ENCODE measurements at places on chromosomes 12 and 14. TPM values are rescaled to one million over a fixed set of nuclear protein-coding genes. Genes with fewer than 3 reads are reported as not detected.

GRCh38 chr14:99681101-99681831 lies 2.8 kb upstream of the CYP46A1 start:
- DNase-seq: no peak

DNA sequence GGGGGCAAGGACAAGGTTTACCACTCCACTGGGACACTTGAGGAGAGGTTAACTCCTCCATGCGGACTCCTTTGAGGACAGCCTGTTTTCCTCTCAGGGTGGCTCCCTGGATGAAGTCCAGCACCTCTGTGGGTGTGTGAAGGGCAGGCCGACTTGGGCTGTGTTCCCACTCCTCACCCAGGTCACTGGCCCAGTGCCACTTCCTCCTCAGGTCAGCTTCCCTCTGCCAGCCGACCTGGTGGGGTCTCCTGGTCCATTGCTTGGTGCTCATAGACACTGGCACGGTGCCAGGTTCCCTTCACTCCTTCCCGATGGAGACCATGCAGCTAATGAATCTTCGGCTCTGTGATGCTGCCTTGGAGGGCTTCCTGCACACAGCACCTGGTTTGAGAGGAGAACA lies 146.4 kb upstream of the RTL1 start:
- DNase-seq: peak; percentile 21

GRCh38 chr12:131041968-131042833 lies 88.5 kb downstream of the ADGRD1 start:
- DNase-seq: no peak

TMEM179 gene
- 9.6 TPM for total RNA-seq

DNA sequence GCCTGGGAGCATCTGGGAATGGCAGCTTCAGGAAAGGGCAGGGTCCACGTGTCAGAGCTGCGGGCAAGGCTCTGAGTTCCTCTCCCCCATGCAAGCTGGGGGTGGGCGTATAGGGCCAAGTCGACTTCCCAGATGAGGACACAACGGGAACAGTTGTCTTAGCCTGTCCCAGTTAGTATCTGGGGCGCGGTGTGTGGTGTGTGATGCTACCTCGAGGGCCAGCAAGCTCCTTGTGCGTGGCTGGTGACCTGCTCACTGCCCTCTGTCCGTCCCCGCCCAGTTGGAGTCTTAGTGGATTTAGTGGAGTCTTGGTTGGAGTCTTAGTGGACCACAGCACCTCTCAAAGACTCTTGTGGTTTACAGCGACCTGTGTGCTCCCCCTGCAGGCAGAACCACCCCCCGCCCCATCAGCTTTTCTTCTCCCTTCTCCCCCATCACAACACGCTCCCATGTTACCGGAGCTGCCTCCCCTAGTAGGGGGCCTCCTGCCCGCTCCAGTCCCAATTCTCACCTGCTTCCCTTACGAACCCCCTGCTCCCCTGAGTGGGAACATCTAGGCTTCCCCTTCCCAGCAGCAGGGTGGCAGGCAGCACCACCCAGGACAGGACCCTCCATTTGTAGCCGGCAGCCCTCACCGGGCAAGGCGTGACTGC lies 8.7 kb downstream of the ASPG start:
- no peak for DNase-seq

CRACR2A gene
- total RNA-seq: 7.0 TPM

GRCh38 chr14:54083549-54084239 lies 127.1 kb upstream of the BMP4 start:
- no peak for DNase-seq

BCL7A gene
- total RNA-seq: 25.2 TPM

GRCh38 chr14:101010835-101011234 lies 107.3 kb upstream of the RTL1 start:
- no peak for DNase-seq

MYL2 gene
- total RNA-seq: not detected

GRCh38 chr12:40032433-40033241 lies 73.2 kb downstream of the SLC2A13 start:
- DNase-seq: no peak

WNT1 gene
- total RNA-seq: not detected

SLC5A8 gene
- total RNA-seq: not detected

DNA sequence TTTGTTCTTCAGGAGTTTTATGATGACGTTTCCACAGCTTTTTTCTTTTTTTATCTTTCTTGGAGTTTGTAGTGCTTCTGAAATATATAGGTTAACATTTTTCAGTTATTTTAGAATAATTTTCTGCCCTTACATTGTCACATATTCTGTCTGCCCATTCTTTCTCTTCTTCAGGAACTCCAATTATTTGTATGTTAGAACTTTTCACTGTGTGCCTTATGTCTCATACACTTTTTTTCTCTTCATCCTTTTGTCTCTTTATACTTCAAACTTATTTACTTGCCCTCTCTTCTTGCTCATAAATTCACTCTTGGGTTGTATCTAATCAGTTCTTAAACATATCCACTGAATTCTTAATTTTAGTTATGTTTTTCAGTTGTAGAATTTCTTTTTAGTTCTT lies 105.3 kb downstream of the ARID2 start:
- DNase-seq: no peak

GRCh38 chr12:14417715-14418114 lies 52.2 kb downstream of the ATF7IP start:
- peak; percentile 86 for DNase-seq

- DNase-seq: no peak
These were observed 32.7 kb upstream of the SYT10 start for GRCh38 chr12:33472299-33472698.

CLEC4C gene
- total RNA-seq: not detected

DNA sequence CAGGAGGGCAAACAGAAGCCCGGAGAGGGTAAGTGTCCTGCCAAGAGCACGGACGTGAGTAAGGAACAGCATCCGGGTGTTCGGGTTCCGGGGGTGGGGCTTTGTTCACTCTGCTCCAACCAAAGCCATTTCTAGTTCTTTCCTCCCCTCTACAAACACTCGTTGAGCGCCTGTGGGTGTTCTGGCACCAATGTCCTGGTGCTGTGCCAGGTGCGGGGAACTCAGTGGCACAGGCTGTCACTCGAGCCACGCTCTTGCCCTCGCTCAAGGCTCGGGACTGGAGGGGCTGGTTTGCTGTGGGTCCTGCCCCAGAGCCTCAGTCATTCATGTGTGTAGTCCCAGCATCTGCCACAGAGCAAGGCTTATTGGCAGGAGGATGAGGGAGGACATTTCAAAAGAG lies 157.5 kb downstream of the CALM1 start:
- peak; percentile 33 for DNase-seq

- DNase-seq: no peak
These were observed 22.5 kb downstream of the E2F7 start for GRCh38 chr12:77042833-77043232.

DNA sequence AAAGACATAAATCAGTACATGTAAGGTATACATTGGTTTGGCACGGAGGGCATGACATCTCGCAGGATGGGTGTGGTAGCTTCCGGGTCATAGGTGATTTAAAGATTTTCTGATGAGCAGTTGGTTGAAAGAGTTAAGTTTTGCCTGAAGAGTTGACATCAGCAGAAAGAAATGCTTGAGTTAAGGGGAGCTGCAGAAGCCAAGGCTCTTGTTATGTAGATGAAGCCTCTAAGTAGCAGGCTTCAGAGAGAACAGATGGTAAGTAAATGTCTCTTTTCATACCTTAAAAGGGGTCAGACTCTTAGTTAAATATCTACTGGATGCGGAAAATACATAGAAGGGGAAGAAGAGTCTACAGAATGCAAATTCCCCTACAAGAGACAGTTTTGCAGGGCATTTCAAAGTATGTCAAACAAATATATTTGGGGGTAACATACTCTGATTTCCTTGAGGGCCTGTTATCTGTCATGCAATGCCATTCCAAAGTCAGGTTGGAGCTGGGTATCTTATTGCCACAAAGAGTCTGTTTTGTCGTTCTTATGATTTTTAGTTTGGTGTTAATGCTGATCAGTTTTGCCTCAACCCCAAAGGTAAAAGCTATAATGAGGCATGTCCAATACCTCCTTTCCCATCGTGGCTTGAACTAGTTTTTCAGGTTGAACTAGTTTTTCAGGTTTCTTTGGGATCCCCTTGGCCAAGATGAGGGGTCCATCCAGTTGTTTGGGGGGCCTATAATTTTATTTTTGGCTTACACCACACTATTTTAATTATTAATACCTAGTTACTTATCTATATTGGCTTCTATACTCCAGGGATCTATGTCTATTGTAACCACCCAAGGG lies 67.0 kb downstream of the PTHLH start:
- DNase-seq: no peak

DNA sequence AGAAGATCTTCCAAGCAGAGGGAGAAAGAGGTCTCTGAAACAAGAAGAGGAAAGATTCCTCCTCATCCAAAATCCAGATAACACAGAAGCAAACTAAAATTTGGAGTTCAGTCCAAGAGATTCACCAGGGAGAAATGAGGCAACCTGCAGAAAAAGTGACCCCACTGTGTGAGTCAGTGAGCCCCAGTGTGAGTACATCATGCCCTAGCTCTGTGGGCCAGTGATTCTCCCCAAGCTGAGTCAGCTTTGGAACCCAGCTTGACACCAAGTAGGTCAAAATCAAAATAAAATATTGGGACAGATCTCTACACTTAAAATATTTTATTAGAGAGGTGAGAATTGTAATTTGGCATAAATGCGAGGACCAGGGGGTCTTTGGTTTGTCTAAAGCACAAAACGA lies 17.2 kb downstream of the CLEC2B start:
- DNase-seq: no peak

DNA sequence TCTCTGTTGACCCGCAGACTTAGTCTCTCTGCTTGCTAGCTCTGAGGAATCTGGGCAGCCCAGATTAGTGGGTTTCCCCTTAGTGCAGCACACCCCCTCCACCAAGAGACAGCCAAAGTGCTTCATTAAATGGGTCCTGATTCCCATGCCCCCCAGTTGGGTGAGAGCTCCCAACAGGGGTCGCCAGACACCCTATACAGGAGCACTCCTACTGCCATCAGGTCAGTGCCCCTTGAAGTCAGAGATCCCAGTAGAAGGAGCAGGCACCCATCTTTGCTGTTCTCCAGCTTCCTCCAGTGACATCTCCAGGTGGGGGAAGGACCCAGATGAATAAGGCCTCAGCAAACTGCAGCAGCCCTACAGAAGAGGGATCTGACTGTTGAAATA lies 36.7 kb upstream of the C14orf132 start:
- DNase-seq: no peak

DNA sequence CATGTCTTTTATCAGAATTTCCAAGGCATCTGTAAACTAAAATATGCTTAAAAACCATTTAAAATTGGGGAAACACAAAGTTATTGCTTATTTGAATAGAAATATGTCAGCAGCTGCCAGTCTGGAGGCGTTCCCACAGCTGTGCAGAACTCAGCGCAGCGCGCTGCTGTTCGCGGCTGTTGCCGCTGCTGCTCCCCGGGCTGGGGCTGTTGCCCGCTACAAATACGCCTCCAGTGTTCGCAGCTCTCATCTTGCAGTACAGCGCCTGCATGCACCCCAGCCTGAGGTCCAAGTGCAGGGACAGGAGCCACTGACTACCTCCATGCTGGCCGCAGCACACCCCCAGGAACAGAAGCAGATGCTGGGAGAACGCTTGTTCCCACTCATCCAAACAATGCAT lies 216.2 kb downstream of the SLC16A7 start:
- no peak for DNase-seq

DNA sequence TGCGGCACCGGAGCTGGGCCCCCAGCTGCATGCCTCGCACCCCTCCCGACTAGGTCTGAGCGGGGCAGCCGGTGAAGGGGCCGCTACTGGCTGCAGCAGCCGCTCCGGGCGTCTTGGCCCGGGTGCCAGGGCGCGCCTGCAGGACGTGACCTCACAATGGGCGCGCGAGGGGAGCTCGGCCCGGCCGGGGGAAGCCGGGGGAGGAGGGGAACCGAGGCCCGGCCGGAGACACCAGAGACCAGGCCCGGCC lies 353 bp downstream of the BAG5 start:
- no peak for DNase-seq
